ENCODE measurements at places on chromosomes 16 and 17.

DNA sequence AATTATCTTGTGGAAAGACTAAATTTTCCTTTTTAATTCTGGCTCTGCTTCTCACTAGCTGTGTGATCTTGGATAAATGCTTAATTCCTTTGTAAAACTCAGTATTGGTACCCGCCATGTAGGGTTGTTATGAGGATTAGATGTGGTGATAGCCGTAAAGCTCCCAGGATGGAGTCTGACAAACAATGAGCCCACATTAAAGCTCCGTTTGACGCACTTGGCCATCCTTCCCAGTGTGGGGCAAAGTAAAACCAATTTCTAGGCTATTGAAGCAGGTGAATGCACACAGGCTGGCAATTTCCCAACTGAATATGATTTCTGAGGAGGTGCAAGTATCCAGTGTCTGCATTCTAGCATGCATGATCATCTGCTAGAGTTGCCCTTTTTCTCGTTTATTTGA lies 123.6 kb downstream of the MRTFB start:
- peak; percentile 16 for DNase-seq

DNA sequence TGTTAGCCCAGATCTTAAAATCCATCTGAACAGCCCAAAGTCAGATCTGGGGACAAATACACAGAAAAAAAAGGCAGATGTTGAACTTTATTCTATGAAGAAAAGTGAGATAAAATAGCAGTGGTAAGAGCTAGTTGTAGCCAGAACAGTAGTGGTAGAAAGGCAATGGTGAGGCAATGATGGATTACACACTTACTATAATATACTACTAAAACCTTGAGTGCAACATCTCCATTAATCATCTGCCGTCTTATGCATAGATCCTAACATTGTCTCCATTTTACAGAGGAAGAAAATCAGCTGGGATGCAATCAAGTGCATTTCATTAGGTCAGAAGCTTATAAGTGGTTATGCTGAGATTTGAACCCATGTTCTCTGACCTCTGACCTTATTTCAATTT lies 699.6 kb downstream of the CDH11 start:
- no peak for DNase-seq

DNA sequence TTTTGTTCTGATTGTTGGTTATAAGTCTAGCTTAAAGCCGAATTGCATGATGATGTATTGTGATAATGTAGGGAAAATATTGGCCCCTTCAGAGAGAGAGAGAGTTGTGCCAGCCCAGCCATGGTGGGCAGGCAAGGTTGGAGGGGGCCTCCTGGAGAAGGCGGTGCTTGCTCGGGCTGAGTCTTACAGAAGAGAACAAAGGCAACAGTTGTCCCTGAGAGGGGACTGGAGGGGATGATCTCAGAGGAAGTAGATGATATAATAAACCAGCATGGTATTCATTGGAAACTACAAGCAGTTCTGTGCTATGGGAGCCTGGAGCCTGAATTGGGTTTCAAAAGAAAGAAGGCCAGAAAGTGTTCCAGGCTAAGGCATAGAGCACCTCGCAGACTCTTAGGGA lies 173.8 kb downstream of the RPTOR start:
- DNase-seq, result no peak

DNA sequence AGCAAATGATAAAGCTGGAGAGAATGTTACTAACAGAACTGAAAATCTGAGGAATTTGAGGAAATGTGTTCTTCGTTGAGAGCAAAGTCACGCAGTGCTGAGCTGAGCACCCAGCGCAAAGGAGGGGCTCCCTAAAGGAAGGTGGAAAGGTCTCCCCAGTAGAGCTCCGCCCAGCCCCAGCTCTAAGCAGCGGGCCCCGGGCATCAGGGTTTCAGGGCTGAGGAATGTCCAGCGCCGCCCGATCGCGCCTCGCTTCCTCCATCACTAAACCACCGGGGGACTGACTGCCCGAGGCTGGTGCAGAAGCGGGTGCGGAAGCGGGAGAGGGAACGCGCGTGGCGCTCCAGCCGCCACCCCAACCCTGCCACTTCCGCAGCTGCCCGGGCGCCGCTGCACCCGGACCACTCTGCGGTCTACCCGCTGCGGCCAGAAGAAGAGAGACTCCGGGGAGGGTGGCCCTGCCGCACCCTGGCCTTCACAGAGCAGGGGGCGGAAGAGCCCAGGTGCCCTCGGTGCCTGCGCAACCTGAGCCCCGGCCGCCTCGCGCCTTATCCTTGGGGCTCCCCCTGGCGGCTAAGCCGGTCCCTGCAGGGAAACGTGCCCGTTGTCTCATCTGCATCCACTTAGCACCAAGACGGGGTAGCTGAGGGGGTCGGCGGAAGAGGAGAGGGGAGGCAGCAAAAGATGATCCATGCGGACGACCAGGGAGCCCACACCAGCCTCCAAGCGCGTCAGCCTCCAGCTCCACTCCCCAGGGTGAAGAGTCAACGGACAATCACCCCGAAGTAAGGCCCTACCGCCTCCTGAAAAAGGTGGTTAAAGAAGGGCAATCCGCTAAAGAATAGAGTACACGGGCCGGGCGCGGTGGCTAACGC lies 12.4 kb upstream of the GUCY2D start:
- DNase-seq, result peak; percentile 19

DNA sequence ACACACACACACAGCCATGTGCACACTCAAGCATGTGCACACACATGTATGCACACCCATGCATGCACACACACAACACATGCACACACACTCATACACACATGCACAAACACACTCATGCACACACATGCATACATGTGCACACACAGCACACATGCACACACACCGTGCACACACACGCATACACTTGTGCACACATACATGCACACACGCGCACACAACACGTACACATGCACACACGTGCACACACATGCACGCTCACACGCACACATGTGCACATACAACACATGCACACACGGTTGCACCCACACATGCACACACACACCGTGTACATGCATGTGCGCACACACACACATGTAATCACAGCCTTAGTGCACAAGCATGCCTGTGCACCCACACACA lies 230.4 kb upstream of the GSE1 start:
- DNase-seq, result no peak

- no peak for DNase-seq
Measured at GRCh38 chr17:8537734-8538133, 92.8 kb downstream of the MYH10 start.

DNA sequence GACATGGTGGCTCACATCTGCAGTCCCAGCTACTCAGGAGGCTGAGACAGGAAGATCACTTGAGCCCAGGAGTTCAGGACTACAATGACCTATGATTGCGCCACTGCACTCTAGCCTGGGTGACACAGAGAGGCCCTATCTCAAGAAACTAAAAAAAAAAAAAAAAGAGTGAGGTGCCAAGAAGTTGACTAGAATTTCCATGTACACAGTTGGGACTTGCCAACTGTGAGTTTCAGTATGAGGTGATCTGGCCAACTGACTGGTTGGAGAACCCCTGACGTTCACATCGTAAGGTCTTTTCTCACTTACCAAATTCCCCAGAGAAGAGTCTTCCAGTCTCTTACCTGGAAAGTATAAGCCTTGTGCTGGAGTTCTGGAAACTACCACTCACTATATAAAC lies 3.1 kb upstream of the MED11 start:
- no peak for DNase-seq

GRCh38 chr17:57570724-57571344 lies 174.3 kb downstream of the CCDC182 start:
- no peak for DNase-seq

DNA sequence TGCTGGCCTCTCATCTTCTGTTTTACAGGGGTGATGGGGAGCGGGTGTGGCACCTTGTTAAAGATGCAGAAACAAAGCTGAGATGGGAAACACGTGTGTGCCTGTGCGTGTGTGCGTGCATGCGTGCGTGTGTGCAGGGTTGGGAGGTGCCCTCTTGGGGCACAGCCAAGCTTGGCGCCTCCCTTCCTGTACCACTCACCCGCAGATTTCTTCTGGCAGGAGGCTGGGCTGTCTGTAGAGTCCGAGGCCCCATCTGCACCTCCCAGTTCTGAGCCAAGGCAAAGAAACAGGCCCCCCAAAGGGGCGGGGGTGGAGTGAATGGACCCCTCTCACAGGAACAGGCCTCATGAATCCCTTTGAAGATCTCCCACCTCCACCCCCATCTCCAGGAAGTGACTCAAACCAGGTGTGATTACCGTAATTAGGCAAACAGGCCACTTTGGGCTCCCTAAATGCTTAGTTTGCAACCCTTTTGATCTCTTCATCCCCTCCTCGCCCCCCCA lies 20.9 kb downstream of the TNS4 start:
- DNase-seq, result peak; percentile 67

- no peak for DNase-seq
Measured at GRCh38 chr16:85141491-85142128, 29.3 kb upstream of the CIBAR2 start.

DNA sequence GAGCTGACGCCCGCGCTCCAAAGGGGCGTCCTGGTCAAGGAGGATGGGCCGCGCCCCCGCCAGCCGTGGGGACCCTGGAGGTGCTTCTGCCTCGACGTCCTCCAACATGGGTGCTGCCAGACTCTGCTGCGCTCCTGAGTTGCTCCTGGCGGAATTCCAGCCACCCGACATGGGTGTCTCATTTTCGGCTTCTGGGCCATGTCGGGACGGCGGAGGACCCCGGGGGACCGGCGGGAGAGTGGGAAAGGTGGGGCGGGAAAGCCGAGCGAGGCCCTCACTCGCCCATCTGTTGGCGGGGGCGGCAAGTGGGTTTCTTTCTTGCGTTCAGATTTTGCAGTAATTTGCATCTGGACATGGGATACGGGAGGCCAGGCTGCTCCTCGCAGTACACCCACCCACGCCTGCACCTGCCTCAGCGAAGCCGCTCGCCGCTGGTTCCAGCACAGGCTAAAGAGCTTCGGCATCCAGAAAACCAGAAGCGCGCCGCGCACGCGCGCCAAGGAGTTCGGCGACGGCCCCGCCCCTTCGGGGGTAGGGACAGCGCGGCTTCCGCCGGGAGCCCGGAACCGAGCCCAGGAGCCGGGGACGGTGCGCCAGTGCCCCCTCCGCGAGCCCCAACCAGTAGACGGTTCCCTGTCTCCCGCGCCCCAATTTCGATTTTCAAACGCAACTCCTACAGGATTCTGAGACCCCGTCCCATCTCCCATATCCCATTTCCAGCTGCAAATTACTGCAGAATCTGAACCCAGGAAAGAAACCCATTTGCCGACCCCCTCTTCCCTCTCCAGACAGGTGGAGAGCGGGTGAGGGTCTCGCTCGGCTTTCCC lies at the start of gene ARMC7:
Gene ARMC7 (plus strand): TSS at position 563 of the 827 bp plus-strand sequence. CDS start 320 bp downstream, outside the sequence.
- peak; percentile 76 for DNase-seq

DNA sequence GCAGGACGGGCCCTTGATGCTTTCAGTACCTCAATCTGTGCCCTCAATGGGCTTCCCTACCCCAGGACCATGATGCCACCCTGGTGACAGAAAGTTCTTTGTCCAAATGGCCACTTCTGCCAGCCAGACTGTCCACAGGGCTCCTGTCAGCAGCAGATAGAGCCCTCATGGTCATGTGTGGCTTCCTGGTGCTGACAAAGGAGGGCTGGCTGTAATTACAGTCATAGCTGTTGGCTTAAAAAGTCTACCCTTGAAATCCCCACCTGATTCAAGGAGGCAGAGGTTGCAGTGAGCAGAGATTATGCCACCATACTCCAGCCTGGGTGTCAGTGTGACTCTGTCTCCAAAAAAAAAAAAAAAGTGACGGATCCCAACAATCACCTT lies 3.3 kb downstream of the TRPV2 start:
- DNase-seq, result no peak

DNA sequence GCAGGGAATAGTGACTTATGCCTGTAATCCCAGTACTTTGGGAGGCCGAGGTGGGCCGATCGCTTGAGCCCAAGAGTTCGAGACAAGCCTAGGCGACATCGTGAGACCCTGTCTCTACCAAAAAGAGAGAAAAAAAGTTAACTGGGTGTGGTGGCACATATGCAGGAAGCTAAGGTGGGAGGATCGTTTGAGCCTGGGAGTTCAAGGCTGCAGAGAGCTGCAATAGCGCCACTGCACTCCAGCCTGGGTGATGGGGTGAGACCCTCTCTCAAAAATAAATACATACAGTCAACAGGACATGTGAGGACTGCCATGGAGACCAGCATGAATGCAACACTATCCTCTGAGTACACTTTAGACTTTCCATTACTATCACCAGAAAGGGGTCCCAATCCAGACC lies 15.4 kb upstream of the ST6GALNAC2 start:
- no peak for DNase-seq

GRCh38 chr17:38922538-38923297 lies 2.7 kb upstream of the LASP1NB start:
- no peak for DNase-seq

DNA sequence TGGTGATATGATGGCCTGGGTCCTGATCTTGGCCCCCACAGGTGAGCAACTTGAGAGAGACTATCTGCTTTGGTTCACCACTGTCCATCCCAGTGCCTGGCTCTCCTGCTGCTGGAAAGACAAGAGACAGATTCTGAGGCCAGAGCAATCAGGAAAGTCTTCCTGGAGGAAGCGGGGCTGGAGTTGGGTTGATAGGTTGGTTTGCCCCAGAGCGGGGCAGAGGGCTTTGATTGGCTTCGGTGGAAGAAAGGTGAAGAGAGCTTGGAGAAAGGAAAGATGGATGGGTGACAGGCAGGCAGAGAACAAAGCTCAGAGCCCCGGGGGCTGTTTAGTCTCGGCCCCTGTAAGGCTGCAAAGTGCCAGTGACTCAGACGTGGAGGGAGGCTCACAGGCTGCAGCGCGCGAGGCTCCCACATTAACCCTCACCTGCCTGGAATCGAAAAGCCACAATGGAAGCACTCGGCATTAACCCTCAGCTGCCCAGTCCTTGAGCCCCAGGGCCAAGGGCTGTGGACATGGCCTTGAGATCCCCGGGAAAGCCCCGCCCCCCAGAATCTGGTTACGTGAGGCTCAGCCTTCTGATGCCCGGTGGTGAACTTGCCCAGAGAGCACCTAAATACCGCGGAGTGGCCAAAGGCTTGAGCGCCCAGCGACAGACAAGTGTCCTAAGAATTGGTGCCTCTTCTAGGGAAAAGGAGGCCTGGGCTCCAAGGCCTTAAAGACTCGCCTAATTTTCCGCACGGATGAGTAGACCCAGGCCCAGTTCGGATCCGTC lies 996 bp upstream of the CPNE2 start:
- no peak for DNase-seq

- no peak for DNase-seq
Measured at GRCh38 chr17:2948721-2949468, 114.5 kb downstream of the OR1D5 start.

DNA sequence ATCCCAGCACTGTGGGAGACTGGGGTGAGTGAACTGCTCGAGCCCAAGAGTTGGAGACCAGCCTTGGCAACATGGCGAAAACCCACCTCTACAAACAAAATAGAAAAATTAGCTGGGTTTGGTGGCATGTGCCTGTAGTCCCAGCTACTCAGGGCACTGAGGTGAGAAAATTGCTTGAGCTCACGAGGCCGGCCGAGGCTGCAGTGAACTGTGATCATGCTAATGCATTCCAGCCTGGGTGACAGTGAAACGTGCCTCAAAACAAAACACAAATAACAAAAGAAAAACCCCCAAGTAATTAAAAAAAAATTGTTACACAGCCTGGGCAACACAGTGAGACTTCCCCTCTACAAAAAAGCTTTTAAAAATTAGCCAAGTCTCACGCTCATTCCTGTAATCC lies 5.0 kb downstream of the CCDC47 start:
- no peak for DNase-seq

Data from DMS153 (cell line).